ENCODE measurements at places on chromosomes 6 and 20.

- DNase-seq: no peak
Measured at GRCh38 chr20:23602241-23602640, 3.5 kb downstream of the CST9 start.

DNA sequence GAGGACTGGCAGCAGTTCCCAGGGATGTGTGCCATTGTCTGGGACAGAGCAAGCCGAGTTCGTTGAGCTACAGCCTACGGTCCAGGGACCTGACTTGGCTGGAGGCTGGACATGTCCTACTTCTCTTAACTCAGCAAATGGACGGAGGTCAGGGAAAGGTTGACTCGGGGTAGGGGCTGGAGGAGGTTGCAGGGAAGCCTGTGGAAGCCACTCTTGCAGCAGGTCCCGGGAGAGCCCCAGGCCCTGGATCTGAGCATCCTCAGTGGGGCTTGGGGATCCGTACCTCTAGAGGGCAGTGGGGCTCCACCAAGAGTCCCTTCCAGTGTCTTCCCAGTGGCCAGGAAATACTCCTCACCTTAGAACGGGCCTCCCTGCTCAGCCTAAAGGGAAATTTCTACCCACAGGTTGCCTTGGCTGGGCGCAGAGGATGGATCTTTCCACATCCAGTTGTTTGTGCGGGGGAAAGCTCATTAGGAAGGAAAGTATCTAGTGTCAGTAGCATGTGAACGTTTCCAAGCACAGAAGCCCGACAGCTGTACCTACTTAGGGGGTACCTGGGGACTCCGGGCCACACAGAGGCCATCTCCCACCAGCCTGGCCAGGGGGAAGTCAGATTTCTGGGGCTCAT lies 170.2 kb downstream of the NFATC2 start:
- DNase-seq: peak; percentile 80

DNA sequence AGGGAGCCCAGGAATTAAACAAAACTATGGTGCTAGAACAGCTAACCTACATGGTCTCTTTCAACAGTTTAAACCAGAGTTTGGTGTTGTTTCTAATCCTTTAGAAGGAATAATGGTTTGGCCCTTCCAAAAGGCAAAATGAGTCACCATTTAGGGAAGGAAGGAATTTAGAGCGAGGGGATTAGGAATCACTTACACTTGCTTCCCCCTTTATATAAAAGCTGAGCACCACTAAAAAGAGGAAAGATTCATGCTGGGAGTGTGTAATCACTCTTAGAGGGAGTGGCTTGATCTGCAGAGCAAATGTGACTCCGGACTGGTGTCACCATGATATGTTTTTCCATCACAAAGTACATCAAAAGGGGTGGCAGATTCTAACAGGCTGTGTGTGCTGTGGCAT lies 63.6 kb downstream of the F13A1 start:
- DNase-seq: no peak

DNA sequence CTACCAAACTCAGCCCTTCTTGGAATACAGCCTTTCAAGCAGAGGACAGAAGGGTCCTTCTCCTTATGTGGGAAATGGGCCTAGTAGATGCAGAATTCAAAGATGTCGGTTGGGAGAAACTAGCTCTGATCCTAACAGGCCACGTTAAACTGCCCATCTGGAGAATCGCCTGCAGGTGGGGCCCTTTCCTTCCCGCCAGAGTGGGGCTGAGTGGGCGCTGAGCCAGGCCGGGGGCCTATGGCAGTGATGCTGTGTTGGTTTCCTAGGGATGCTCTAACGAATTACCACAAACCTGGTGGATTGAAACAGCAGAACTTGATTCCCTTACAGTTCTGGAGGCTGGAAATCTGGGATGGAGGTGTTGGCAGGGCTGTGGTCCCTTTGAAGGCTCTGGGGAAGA lies 9.1 kb downstream of the MAPK13 start:
- no peak for DNase-seq

- DNase-seq: no peak
Measured at GRCh38 chr6:139126931-139127330, 7.9 kb upstream of the HECA start.

- DNase-seq: no peak
Measured at GRCh38 chr20:10642856-10643559, 30.8 kb downstream of the JAG1 start.

GRCh38 chr6:147534116-147534860 lies 25.8 kb downstream of the SAMD5 start:
- no peak for DNase-seq

DNA sequence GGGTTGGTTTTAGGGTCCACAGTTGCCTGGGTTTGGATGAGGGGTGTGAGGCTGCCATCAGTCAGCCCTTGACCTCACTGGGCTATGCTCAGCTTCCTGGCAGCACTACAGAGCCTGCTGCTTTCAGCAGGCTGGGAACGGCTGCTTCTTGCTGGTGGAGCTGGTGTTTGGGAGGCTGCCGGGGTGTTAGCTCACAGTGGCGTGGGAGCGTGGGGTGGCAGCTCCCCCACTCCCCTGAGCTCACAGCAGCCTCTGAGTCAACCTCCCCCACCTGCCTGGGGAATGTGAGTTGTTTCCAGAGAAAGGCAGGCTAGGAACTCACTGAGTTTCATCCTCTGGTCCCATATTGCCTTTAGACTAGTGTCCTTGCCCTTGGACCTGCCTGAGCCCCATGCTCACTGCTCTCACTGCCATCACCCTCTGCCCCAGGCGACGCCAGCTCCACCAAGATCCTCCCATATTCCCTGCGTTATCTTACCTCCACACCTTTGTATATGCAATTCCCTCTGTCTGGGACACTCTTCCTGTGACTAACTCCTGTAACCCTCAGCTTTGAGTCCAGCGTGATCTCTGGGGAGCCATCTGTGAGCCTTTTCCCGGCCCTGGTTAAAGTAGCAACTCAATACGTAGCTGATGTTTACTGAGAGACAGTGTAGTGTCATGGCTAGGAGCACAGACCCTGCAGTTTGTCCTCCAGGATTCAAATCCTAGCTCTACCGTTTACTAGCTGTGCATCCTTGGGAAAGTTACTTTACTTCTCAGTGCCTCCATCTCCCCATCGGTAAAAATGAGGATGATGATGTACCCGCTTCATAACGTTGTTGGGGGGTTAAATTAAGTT lies 34.8 kb downstream of the PPP1R16B start:
- no peak for DNase-seq

DNA sequence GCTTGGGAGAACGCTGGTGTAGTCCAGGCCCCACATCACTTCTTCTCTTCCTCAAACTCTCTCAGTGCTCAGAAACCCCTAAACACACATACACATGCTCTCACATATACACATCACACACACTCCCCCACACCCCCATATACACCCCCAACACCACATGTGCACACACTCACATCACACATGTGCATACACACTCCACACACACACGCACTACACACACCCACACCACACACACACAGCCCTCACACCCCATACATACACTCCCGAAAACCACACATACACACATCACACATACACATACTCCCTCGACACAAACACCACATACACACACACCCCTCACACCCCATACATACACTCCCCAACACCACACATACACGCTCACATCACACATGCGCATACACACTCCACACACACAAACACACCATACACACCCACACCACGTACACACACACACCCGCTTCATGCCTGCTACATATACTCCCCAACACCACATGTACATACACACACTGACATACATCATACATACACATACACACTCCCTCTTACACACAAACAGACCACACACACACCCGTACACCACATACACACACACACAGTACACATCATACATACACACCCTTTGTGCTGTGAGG lies 110.3 kb upstream of the TMEM170B start:
- DNase-seq: no peak

DNA sequence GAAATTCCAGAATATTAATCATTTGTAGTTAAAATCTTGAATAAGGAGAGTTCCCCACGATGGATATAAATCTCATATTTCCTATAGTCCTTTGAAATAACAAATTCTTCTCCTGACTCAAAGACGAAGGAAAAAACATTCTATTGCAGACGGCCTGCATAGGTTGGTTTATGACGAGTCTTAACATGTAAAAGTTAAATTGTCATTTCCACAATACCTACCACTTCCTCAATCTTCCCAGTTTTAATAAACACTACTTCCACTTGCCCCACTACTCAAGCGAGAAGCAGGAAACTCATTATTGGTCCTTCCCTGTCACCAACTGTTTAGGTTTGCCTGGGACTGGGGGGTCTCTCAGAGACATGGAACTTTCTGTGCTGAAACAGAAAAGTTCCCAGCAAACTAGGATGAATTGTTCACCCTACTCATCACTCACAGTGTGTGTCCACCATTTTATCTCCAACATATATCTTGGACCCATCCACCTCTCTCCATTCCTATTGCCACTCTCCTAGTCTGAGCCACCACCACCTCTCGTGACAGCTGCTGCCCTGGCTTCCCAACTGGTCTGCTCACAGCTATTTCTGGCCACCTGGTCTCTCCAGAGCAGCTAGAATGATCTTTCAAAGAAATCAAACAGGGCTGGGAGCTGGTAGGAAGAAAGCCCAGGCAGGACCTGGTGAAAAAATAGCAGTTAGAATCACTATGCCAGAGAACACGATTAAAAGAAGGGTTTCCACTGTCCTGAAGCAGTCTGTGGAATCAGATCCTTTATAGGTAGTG lies 15.1 kb upstream of the ZSCAN9 start:
- no peak for DNase-seq

GRCh38 chr20:51513545-51513944 lies 29.0 kb downstream of the NFATC2 start:
- DNase-seq: no peak

- DNase-seq: no peak
Measured at GRCh38 chr6:69026243-69026642, 391.2 kb downstream of the ADGRB3 start.

- no peak for DNase-seq
Measured at GRCh38 chr6:126048635-126049034, 62.3 kb downstream of the TRMT11 start.

DNA sequence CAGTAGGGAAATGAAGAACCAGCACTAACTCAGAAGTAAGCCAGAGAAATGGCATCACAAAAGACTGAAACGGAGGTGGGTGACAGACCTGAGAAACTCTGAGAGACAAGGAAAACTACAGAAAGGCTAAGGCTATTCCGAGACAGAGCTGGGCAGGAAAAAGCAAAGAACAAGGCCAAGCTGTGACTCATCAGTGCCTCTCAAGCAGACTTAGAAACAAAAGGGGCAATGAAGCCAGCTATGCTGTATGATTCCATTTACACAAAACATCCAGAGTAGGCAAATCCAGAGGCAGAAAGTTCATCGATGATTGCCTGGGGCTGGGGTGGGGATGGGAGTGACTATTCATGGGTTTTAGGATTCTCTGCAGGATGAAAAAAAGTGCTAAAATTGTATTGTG lies 50.0 kb downstream of the SLC23A2 start:
- DNase-seq: no peak

DNA sequence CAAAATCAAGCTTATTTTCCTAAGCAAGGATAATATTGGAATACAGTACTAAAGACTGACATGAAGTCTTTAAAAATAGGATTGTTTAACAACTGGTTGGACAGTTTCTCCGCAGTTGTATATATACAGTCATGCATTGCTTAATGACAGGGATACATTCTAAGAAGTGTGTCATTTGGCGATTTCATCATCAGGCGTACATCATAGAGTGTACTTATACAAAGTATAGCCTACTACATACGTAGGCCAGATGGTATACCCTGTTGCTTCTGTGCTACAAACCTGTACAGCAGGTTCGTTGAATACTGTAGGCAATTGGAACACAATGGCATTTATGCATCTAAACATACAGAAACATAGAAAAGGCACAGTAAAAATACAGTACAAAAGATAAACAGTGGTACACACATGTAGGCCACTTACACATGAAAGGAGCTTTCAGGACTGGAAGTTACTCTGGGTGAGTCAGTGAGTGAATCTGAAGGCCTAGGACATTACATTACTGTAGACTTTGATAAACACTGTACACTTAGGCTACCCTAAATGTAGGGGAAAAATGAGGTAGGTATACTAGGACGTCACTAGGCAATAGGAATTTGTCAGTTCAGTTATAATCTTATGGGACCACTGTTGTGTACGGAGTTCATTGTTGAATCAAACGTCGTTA lies 20.1 kb downstream of the HECA start:
- DNase-seq: no peak

DNA sequence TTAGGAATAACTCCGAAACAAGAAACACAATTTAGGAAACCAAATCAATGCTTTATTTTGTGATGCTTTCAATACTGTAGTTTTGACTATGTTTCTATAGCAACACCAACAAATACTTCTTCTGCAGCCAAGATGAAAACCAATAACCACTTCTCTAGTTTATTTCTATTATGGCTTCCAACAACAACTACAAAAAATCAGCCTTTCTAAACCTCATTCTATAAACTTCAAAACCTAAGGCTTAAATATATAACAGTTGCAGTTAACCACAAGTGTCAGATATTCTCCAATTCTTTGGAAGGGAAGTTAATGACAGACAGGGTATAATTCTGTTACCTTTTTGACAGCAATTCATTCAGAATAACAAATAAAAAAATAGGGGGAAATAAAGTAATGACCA lies 80.9 kb downstream of the EPB41L2 start:
- DNase-seq: no peak

- DNase-seq: no peak
Measured at GRCh38 chr6:57177545-57178265, 5.6 kb downstream of the BAG2 start.

DNA sequence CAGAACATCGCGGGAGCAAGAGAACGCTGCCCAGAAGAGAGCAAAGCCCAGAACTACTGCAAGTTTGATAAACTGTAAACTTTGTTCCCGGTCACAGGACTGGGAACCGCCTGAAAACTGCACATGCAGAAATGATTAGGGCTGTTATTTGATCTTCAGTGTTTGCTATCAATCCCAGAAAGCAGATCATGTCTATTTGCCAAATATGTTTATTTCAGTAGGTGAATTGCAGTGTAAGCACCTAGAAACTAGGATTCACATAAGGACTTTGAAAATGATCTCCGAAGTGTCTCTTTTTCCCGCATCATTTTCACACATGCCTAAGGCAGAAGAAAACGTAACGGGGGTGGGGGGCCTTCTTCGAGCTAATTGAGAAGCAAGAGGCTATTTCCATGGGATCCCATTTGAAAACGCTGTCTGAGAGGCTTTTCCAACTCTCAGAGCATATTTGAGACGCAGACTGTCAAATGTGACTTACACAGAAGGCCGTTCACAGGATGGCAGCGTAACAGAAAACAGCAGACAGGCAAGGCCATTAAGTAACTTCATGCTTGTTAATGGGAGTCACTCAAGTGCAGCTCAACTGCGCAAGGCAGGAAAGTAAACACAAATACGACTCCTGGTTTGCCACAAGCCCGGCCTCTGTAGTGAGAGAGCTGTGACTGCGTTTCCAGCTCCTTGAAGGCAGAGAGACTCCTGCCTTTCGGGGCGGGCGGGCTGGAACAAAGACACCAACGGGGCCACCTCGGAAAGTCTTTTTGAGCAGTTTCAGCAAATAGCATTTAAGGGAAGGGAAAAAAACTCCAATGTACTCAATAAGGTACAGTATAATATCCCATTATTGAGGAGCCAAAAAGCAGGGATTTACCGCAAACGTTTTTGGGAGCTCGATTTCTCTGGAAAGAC lies 144.7 kb upstream of the ZNF217 start:
- no peak for DNase-seq

GRCh38 chr6:2920671-2921112 lies 17.6 kb upstream of the SERPINB9 start:
- no peak for DNase-seq

Measured in GM20000 (cell line).